ENCODE measurements at places on chromosomes 12 and 14.

DNA sequence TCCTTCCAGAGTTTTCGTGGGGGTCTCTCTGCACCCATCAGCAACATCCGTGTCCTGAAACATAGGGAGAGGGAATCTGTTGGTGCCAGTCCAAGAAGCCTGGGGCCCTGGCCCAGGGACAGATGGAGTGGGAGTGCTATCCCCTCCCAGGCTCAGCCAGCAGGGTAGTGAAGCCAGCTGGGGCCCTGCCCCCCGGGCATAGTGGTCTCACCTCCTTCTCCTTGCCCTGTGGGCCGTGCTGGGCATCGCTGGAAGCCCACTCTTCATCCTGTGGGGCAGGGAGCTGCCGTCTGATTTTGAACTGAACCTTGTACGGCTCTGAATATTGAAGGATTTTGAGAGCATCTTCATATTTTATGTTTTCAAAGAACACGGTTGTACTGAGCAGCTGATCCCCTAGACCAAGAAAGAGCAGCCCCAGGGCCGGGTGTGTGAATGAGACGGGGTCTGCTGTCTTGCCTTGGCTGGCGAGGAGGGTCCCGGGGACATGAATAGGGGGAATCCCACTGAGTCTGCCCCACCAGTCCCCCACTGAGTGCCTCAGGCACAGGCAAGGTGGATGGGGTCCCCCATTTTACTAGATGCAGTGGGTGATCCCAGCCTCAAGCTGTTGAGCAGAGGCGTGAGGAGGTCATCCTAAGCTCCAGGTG is 23.3 kb downstream of the AHNAK2 start:
- DNase-seq = no peak

DNA sequence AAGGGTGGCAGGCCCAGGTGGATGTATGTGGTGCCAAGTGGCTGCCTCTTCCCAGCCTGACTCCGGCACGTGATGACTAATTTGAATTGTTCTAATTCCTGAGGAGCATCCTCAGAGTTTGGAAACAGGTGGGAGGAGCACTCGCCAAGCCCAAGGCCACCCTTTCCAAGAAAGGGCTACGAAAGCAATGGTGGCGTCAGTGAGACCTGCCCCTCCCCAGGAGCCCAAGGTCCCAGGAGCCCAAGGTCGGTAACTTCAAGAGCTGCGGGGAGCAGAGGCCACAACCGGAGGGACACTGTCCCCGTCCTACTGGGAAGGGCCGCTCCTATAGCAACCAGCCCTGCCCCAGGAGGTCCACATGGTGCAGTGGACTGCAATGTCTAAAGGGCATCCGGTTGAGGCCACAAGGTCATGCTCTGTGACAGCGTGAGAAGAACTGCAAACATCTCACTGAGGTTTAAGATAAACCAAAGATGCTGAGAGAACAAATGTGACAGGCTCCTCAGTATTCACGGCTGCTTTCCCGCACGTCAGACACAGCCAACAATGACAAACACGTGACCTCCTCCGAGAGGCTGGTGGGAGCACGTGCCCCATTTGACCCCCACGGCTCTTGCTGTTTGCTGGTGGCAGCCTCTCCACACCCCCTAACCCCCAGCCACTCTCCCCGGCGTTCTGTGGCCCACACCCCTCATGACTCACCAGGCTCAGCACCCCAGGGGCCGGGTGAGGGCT is 79.6 kb downstream of the ITPK1 start:
- no peak for DNase-seq

DNA sequence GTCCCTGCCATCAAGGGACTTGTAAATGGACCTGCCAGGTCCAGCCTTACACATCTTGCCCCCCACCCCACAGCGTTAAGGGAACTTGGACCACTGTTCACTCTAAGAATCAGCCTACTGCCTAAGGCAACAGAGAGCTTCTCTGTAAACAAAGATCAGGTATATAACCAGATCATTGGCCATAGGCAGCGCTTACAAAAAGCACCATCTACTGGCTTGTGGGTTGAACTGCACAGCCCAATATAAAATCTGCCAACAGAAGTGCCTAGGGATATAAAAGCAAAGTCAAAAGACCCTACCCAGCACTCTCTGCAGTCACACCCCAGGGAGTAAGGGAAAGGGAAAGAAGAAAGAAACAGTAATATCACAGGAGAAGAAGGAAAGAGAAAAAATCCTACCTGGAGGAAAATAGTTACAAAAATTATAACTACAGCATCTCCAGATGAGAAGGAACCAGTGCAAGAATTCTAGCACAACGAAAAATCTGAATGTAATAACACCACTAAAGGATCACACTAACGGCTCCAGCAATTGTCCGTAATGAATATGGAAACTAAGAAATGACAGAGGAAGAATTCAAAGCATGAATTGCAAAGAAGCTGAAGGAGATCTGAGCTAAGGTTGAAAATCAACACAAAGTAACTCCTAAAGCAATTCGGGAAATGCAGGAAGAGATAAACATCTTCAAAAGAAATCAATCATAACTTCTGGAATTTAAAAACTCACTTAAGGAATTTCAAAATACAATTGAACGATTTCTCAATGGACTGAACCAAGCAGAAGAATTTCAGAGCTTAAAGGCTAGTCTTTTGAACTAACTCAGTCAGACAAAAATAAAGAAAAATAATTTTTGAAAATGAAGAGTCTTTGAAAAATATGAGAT is 95.2 kb upstream of the PCED1B start:
- DNase-seq = peak; percentile 1

DNA sequence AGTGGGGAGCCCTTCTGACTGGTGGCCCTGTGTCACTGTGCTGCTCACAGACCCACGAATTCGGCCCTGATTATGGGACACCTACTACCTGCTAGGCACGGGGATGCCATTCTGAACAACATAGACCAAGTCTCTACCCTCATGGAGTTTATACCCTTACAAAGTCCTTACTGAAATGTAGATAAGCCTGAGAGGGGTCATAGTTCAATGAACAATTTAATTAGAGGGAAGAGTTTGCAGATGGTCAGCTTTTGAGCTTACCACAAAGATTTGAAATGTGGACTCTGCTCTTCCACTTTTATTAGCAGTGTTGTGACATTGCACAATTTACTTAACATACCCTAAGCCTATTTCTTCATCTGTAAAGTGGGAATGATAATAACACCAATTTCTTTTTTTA is 161.1 kb downstream of the MYRFL start:
- DNase-seq = no peak

DNA sequence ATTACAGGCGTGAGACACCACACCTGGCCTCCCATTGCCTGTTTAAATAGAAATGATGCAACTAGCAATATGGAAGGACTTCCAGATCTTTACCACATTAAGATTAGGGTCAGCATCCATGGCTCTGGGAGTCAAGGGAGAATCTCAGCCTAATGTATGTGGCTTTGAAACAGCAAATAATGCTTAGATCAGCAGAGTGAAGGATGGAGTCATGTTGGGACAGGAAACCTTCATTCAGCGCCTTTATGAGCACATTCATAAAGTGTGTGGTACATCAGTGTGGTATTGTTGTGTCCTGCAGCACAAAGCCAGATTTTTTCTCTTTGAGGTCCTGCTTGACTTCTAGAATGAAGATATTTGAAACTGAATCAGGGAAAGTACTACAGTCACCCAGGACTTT is 15.3 kb upstream of the SPSB2 start:
- DNase-seq = no peak

GRCh38 chr12:94994312-94994711 is 9.2 kb downstream of the NDUFA12 start:
- no peak for DNase-seq

Data from NCI-H345 (cell line).